ENCODE measurements at places on chromosomes 16 and 17.

DNA sequence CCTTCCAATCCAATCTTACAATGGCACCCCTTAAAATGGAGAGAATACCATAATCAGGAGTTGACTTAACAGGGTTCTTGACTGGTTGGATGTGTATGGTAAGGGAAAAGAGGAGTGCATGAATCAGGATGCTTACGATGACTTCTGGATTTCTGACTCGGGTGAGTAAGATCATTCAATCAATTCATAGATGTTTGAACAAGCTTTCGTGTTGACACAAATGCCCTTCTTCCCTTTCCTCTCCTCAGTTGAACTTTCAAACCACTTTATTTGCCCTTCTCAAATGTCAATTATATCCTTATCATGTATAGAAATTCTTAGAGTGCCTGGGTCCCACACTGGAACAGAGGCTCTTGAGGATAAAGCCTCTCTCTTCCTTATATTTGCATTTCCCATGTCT, 25.9 kb downstream of the ABCC12 start:
- no peak for DNase-seq

DNA sequence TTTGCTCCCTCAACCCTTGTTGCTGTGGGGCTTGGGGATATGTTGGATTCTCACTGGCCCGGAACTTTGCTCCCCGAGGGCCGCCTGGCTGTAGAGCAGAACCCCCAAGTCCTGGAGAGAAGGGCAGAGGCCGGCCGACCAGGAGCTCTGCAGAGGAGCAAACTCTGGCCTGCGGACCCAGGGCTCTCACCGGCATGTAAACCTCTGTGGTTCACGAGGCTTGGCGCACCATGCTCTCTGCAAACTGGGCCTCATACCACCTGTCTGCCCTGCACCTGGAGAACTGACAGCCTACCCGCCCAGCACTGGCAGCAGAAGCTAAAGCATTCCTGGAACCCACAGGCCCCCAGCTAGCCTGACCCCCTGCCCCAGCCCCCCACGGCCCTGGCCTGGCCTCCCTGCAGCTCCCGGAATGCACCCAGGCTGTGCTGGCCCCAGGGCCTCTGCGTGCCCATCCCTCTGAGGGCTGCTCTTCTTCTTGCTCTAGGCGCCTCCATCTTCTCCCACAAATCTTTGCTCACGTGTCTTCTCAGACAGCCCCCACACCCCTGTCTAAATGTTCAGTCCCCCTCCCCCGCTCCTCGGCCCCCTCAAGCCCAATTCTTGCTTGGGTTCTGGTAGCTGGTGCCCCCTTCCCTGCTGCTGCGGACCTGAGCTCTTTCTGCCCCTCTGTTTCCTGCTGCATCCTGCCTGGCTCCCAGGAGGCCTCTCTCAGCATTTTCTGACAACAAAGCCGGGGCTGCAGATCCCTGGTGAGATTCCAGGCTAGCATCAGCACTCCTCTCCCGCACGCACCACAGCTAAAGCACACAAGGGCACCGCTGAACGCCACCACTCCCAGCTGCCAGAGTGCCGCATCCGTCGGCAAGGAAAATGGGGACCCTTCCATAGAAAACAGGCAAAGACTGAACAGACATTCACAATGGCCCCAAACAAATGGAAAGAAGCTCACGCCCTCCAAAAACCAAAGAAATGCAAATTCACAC, 23.3 kb downstream of the ACTG1 start:
- no peak for DNase-seq

DNA sequence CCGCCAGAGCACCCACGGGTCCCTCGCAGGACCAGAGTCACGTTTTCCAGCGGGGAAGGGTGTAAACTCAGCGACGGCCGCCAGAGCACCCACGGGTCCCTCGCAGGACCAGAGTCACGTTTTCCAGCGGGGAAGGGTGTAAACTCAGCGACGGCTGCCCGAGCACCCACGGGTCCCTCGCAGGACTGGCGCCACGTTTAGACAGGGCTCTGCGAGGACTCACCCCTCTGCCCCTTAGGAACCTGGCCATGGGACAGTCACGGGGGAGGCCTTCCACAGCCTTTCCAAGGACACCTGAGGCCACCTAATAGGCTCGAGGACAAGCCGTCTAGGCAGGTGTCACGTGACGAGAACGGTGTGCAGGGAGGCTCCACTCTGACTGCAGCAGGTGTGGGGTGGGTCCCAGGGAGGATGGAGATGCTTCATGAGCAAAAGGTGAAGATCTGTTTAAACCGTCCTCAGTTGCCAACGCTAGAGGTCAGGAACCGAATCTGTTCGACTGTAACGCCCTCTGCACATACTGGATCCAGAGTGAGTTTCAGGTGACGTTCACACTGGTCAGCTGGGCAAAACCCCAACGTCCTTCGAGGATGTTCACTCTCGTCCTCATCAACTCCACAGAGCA, 48.0 kb upstream of the METRNL start:
- no peak for DNase-seq

DNA sequence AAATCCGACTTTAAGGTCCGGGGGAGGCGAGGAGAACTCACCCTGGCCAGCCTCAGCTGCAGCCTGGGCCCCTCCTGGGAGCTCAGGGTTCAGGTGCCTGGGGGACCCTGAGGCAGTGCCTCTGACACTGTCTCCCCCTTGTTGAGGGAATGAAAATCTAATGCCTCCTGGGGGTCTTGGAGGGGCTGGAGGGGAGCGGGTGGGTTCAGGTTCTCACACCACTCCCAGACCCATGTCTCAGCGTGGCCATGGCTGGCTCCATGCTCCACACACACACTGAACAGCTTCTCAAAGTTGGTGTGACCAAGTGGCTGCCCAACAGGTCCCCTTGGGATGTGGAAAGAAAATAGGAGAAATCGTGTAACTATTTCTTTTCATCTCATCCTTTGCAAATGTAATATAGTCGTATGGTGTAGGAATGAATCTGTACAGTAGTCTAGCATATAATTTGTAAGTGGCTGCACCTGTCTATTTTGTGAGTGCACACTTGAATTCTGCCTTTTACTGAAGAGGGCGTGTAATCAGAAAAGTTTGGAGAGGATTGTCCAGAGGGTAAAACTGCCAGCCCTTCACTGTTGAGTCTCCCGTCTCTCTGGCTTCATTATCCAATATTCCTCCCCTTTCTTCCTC, 788 bp upstream of the PRCD start:
- no peak for DNase-seq

DNA sequence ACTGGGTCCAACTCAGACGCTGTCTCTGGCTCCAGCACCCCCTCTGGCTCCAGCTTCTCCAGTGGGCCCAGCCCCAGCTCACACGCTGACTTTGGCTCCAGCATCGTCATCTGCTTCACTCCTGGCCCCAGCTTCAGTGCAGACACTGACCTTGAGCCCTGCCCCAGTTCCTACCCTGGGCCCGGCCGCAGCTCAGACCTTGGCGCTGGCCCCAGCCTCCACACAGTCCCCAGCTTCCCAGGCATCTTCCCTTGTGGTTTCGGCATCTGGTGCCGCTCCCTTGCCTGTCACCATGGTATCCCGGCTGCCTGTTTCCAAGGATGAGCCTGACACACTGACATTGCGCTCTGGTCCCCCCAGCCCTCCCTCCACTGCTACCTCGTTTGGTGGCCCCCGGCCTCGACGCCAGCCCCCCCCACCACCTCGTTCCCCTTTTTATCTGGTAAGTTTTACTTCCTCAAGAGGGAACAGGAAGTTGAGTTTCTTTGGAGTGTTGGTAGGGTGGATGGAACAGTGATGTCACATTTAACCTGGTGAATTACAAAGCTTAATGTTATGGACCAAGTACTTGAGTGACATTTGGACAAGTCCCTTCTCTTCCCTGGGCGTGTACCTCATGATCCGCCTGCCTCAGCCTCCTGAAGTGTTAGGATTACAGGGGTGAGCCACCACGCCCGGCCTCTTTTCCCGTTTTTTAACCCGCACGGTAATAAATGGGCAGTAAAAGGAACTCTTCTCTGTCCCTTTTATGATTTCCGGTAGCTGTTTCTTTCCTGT, 23.4 kb upstream of the PHKG2 start:
- DNase-seq, result peak; percentile 19

DNA sequence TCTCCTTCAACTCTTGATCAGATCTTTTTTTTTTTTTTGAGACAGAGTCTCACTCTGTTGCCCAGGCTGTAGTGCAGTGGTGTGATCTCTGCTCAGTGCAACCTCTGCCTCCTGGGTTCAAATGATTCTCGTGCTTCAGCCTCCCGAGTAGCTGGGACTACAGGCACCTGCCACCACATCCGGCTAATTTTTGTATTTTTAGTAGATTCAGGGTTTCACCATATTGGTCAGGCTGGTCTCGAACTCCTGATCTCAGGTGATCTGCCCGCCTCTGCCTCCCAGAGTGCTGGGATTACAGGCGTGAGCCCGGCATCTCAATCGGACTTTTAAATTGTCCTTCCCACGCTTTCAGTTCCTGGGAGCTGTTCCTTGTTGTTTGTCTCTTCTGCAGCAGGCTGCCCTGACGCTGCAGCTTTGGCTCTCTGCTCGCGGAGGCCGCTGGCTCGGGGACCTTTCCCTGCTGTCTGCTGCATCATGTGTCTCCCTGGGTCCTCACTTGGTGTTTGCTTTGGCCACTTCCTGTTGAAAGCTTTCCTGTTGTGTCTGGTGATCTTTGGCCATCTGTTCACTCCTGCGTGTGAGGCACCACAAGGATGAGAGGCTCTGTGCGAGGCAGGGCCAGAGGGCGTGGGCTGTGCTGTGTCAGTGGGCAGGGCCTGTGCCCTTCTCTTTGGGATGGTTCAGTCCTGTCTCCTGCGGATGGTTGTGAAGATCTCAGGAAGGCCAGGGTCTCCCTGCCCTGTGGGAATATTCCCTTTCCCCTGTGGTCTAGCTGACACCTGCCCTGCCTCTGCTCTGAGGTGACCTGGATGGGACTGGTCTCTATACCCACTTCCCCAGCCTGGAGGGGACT, 18.4 kb upstream of the CAPN15 start:
- DNase-seq, result no peak

DNA sequence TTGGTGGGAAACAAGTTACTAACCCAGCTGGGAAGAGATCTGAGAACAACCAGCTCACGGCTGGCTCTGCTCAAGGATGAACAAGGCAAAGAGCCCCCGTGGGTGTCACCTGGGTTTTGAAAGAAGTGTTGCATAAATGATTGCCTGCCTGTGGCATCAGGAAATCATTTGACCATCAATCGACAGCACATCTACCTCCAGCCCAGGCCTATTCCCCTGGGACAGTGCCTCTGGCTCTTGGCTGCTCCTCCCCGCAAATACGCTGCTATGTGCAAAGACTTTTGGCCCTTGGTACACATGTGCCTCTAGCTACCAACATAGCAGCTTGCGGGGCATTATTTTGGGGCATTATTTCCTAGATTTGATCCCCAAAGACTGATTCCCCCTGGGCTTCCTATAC, 39.4 kb upstream of the SMPD3 start:
- no peak for DNase-seq

GRCh38 chr16:22235839-22236745, 30.0 kb downstream of the EEF2K start:
- no peak for DNase-seq

DNA sequence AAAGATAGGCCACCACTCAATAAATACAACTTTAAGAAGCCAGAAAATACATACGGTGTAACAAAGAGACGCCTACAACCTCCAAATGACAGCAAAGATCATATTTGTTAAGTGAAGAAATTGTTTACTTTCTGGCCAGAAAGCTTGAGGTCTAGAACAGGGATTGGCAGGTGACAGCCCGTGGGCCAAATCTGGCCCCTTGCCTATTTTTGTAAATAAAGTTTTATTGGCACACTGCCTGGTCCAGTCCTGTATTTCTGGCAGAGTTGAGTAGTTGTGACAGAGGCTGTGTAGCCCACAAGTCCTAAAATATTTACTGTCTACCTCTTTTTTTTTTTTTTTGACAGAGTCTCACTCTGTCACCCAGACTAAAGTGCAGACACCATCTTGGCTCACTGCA, 3.4 kb upstream of the CLEC19A start:
- DNase-seq, result no peak

- no peak for DNase-seq
These were observed 187.2 kb downstream of the CDK5R1 start for GRCh38 chr17:32673964-32674363.

GRCh38 chr17:39026980-39027451, 59.8 kb upstream of the FBXO47 start:
- DNase-seq, result no peak

- no peak for DNase-seq
These were observed 7.5 kb downstream of the NPTX1 start for GRCh38 chr17:80468781-80469493.

GRCh38 chr16:79082970-79083369, 517.6 kb downstream of the MAF start:
- no peak for DNase-seq

DNA sequence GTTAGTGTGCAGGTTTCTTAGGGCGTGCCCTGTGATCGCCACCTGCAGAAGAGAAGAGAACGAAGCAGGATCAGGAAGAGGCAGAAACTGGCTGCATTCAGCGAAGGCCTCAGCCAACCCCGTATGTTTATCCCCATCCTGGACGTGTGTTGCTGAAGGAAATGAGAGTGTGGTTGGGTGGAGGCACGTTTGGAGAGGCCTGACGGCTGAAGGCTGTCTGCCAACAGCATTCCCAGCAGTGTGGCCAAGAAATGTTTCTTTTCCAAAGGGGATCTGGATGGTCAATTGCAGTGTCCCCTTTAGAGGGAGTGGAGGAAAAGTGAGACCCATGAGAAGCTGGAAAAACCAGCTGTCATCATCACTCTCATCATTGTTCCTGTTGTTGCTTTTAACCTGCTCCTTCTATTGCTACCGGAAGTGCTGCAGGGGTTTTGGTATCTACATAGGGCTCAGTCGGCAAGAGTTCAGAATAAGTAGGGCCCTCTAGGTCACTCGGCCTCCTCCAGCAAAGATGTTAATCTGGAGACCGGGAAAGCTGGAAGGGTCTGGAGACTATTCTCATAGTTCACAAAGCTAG, 46.5 kb upstream of the SLC47A1 start:
- no peak for DNase-seq

DNA sequence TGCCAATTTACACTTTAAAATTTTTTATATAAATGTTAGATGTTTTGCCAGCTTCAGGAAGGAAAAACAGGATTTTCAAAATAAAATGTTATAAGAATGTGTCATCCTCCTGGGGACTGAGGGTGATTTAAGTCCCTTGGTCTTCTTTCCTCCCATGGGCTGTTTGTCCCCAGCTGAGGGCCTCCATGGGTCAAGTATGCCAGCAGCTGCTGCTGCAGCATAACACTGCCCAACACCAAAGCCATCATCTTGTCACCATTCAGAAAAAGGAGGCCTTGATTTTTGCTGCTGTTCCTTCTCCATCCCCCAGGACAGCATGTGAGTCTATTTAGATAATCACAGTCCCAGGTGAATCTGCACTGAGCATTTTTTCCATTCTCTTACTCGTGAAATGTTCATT, 188.5 kb downstream of the LGALS9B start:
- DNase-seq, result no peak

DNA sequence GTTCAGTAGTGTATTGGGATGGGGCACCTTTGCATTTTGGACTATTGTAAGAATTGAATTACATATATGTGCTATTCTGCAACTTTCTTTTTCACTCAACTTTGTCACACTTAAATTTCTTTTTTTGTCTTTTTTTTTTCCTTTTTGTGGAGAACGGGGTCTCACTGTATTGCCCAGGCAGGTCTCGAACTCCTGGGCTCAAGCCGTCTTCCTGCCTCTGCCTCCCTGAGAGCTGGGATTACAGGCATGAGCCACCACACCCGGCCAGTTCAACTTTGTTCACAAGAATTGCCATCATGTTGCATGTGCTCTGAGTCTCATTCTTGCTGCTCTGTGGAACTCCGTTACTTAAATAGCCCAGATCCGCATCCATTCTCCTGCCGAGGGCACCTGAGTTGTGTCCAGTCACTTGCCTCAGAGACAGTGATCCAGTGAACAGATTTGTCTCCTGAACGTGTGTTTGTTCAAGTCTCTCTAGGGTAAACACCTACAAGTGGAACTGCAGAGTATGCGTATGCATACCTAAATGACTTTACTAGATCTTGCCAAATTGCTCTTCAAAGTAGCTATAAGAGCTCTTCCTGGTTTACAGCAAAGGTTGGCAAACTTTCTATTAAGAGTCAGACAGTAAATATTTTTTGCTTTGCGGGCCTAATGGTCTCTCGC, 3.4 kb upstream of the SLC38A10 start:
- no peak for DNase-seq
